ENCODE measurements at places on chromosomes 5 and 9.

- no peak for DNase-seq
These were observed 184.9 kb upstream of the IL12B start for GRCh38 chr5:159515197-159515596.

DNA sequence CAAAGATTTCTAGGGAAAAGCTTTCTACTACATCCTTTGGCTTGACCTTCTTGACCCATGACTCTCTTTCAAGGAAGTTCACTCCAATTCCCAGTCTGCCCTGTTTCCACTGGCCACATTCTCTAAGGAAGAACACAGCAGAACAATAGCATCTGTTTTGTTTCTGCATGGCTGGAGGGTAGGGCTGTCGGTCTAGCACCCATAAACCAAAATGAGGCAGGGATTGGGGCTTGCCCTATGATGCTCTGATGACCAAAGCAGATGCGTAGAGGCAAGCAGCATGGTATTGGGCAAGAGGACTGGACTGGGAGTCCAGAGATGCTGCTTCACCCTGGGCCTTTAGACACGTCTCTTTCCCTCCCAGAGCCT is 24.1 kb downstream of the GOLGA2 start:
- no peak for DNase-seq

GRCh38 chr5:73180566-73180965 is 7.6 kb downstream of the TMEM174 start:
- no peak for DNase-seq

- no peak for DNase-seq
These were observed 163.4 kb upstream of the DMAC1 start for GRCh38 chr9:7963026-7963425.

GRCh38 chr5:174247301-174247700 is 201.8 kb downstream of the NSG2 start:
- DNase-seq, result no peak

- no peak for DNase-seq
These were observed 239.9 kb upstream of the PAPPA start for GRCh38 chr9:115913696-115914095.

DNA sequence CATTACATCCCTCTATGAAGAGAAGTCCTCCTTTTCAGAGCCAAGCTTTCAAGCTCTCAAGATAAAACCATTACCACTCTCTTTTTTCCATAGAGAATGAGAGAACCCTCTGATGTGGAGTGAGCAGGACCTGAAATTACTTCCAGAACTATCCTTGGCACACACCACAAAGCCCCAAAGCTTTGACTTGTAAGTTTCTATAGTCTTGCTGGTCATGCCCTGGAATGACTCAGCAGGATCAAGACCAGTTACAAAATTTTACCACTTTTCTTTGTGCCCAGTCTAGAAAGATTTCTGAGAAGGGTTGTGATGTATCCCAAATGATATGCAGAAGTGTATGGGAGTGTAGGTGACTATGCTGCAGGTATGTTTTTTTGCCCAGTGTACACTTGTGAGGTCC is 760.6 kb downstream of the TLE1 start:
- no peak for DNase-seq

GRCh38 chr5:111144352-111144930 is 52.3 kb downstream of the WDR36 start:
- no peak for DNase-seq

GRCh38 chr9:68458918-68459317 is 81.8 kb downstream of the TMEM252 start:
- DNase-seq, result no peak

DNA sequence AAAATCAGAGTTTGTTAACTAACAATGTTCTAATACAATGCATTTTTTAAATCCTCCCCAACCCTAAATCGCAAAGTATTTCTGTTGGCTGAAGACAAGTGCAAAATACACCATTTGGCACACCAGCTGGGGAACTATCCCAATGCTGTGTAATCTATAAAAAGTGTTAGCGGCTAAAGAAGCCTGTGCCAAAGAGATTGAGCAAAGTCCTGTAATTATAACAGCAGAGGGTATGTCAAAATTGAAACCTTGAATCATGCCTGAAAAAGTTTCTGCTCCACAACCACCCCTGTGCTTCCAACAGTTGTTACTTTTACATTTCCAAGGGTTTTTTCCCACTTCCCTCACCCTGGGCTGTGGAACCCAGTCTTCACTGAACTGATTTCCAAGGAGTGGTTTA is 83.1 kb upstream of the PLPP6 start:
- no peak for DNase-seq

DNA sequence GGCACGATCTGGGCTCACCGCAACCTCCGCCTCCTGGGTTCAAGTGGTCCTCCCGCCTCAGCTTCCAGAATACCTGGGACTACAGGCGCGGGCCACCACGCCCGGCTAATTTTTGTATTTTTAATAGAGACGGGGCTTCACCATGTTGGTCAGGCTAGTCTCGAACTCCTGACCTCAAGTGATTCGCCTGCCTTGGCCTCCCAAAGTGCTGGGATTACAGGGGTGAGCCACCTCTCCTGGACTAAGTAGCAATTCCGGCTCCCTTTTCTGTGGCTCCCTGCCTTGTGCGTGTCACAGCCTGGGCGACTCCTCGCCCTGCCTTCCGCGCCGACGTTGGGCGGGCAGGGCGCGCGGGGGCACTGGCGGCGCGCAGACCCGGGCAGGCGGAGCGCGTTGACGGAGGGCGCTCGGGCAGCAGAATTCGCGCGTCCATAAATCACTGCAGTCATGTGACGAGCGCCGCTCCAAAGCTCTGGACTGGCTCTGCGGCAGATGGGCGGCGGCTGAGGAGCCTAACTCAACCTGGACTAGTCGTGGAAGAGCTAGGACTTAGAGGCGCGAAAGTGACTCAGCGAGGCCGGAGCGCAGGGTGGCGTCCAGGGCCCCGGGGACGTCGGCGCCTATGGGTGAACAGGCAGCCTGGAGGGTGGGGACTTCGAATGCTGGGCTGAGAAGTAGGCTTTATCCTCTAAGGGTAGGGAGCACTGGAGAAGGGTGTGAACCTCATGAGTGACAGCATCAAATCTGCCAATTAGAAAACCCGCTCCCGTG is 1.4 kb upstream of the CIZ1 start:
- DNase-seq, result peak; percentile 77
